ENCODE measurements at places on chromosomes 16 and 17.

DNA sequence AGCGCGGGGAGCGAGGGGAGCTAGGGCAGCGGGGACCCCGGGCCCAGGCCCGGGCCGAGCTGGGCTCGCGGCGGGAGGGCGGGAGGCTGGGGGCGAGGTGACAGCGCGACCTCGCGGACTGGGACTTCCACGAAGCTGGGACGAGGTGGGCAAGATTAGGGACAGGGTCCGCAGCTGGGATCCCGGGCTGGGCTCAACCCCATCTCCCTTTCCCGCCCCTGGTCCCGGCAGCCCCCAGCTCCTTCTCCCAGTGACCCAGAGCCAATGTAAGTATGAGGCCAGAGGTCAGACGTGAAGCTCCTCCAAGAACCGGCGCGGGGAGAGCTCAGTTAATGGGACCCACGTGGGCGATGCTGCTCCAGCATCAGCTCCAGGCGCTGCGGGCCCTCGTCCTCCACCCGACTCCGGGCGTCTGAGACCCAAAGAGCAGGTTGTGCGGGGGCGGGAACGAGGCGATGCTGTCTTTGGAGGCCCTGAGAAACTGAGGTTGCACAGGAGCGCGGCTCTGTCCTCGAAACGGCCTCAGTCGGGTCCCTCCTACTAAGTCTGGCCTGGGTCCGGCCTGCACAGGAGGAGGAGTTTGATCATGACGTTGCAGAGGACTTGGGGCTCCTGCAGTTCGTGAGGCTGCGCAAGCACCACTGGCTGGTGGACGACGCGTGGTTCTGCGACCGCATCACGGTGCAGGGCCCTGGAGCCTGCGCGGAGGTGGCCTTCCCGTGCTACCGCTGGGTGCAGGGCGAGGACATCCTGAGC lies 585 bp downstream of the ALOX12 start:
- no peak for DNase-seq

DNA sequence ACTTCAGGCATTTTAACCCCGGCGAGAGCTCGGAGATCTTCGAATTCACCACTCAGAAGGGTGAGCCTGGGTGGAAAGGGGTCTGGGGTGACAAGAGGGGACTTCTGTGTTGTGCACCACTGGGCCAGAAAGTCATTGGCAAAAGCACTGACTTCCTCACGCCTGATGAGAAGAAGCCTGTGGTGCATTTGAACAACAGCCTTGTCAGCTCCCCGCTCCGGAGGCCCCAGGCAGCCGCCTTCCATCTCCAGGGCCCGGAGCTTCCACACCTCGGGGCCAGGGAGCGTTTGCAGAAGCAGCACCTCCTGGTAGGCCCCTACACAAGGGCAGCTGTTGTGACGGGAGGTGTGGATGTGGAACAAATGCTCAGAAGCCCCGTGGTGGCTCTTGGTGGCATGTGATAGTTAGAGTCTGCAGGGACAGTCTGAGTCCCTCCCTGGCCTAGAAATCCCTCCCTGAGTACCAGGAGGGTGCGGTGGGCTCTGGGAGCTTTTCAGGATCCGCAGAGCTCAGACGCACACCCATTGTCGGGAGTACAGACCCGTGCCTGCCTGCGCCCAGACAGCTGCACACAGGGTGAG lies 9.7 kb downstream of the CACNG1 start:
- no peak for DNase-seq

- no peak for DNase-seq
These were observed 1.2 kb downstream of the MAF start for GRCh38 chr16:79599256-79599836.

GRCh38 chr17:5283571-5284315 lies 1.7 kb downstream of the RABEP1 start:
- no peak for DNase-seq

DNA sequence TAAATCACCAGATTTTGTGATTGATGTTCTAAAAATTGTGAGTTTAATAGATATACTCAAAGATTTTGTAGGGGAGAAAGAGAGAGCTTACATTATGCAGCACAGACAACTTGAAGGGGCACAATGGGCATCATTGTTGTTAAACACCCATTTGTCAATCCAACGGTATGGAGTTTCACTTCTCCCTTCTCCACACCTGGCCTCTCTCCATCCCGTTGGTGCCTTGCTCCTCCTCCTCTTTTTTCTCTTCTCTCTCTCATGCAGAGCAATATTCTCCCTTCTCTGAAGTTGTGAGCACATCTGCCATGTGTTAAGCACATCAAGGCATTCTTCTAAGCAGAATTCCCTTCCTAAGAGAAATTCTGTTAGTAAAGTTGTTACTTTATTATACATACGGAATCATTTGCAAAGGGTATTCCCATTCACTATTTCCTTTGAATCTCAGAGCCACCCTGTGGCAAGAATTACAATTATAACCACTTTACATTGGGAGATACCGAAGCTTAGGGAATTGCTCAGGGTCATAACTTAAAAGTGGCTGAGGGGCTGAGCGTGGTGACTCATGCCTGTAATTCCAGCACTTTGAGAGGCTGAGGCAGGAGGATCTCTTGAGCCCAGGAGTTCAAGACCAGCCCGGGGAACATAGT lies 40.5 kb upstream of the SKAP1 start:
- DNase-seq: no peak

- DNase-seq: no peak
These were observed 117.0 kb downstream of the METRNL start for GRCh38 chr17:83196366-83196765.

Measured in stimulated activated CD4-positive, alpha-beta T cell treated with anti-CD3 and anti-CD28 coated beads, Interleukin-15, amount 100 ng/mL, for 1 hour (primary cell).